ENCODE measurements at places on chromosomes 3 and 15.

- DNase-seq, result no peak
Observed at GRCh38 chr3:138668107-138668506, 59.5 kb downstream of the FAIM start.

- DNase-seq, result no peak
Observed at GRCh38 chr15:46654993-46655392, 1020.2 kb downstream of the SQOR start.

DNA sequence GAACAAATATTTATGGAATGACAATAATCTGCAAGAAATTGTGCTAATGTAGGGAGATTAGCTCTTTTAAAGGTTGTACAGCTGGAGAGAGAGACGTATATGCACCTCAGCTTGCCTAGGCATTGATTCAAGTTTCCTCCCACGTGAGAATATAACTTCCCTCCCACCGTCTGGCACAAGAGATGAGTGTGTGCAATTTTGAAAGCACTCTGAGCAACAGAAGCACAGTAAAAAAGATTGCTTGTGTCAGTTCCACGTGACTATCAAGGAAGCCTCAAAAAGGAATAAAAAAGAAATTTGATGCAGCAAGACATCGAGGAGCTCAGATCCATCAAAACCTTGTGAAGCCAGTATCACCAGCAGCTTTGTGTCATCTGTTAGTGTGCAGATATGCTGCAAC is 435.3 kb downstream of the TUSC7 start:
- no peak for DNase-seq

DNA sequence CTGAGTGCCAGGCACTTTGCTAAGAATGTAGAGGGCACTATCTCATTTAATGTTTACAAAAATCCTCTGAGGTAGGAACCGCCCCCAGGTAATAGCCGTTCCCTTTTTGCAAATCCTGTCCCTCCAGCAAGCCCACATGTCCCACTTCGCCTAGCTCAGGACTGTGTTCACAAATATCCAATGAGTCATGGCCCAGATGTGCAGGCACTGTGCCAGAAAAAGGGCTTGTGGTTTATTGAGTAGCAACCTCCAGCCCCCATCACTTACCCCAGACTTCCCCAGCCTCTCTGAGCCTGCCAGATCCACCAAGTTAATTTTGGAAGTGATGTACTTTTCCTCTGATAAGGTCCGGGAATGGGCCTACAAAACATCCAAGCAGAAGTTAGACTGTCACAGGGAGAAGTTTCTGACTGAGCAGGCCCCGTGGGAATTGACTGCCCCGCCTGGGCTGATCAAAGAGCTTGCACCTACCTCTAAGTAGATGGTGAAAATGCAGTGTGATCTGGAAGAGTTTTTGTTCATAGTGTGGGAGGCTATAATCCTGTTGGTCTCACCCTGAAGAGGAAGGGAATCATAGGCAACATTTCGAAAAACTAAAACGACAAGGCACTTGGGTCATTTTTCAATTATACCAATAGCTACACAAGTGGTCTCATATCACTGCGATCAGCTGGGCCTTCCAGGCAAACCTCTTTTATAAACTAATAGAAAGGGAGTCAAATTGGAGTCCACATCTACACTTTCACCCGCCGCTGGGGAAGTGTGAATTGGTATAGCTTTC is 15.7 kb downstream of the KIF9 start:
- DNase-seq, result no peak

DNA sequence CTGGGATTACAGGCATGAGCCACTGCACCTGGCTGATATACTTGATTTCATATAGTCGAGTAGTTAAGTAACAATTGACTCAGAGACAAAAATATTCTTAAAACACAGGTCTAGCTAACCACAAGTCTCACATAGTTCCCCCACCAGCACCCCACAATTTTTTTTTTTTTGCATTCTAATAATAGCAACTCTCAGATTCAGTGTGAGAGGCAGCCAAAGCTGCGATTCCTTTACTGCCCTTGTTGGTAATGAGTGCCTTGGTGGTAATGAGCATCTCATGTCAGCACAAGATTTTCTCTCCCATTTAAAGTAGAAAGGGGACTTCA is 72.5 kb downstream of the WWTR1 start:
- no peak for DNase-seq

- no peak for DNase-seq
Observed at GRCh38 chr15:84840741-84841429, 23.7 kb downstream of the ALPK3 start.

DNA sequence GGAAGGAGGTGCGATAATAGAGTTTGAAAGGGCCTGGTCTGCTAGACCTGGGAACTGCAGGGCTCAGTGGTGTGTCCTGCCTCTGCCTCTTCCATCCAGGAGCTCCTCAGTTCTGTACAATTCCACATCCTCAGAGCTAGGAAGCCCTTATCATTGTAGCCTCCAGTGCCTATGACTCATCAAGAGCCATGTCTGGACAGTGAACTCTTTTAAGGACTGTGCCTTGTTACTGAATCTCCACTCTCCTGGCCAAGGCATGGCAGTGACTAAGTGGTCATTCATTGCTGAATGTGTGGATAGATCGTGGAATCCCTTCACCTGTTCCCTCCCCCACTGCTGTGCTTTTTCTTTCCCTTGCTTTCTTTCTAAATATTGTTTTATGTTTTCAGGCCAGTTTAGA is 2.9 kb downstream of the TIMP4 start:
- DNase-seq, result no peak

GRCh38 chr15:39904115-39904514 is 16.0 kb downstream of the GPR176 start:
- no peak for DNase-seq

DNA sequence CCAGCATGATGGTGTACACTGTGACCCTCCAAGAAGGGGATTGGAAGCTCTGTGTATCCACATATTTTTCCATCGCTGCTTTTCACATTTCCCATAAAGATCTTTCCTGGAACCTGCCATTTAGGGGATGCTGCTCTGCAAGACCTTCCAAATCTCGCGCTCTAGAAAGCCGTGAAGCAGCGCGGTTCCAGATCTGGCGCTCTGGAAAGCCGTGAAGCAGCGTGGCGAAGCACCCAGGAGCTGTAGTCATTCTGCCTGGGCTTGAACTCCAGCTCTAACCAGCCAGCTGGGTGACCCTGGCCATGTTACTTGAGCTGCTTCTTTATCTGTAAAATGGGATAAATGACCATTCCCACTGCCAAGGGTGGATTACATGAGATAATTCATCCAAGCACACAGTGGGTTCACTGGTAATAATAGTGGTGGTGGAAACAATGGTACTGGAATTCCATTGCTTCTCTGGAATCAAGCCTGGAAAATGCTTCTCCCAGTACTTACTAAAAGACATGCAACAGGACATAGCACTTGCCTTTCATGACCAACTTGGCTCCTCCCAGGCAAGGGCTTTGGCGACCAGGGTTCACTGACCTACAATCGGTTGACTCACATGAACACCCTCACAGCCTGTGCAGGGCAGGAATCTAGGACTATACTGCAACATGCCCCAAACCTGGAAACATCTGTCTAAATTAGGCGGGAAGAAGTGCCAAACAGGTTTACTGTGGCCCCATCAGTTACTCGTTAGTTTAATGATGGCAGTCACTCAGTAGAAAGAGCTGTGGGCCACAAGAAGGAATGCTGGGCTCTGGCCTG is 70.7 kb downstream of the XXYLT1 start:
- DNase-seq, result no peak

DNA sequence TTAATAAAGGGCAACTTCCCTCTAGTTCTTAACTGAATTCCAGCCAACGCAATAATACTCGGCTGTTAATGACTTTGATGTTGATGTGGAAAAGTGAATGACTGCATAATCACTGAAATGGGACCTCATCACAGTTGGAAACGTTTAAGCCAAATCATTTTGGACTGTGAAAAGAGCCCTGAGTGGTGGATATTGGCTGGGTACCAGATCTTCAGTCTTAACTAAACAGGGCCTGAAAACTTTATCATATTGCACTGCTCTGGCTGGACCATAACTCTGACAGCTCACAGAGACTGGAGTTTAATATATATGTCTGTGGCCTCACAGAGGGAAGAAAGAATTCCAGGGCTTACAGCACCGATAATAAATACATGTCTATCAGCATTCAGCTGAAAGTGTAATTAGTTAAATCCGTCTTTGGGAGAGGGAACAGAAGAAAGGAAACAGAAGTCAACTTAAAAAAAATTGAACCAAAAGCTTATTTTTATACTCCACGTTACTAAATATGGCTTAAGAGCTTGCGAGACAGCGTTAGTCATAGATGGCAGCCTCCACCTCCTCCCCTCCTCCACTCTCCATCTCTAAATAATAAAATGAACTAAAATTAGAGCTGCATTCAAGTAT is 222.3 kb upstream of the CDIN1 start:
- no peak for DNase-seq

- DNase-seq, result no peak
Observed at GRCh38 chr15:90866161-90866715, 2.1 kb upstream of the FURIN start.

DNA sequence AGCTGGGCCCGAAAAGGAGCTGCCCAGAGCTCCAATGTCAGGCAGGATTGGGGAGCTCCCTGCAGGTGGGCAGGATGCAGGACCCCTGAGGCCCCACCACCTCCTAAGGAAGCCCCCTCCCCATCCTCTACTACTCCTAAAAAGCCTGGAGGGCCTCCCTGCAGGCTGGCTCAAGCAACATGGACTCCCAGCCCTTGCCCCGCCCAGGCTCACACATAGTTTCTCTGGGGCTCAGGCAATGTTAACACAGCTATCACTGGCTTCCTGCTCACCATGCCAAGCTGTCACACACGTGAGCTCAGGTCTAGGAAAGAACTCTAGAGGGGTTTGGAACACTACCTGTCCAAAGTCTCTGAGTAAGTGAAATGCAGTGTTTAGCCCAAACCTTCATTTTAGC is 65.4 kb upstream of the ZNF148 start:
- DNase-seq, result no peak

DNA sequence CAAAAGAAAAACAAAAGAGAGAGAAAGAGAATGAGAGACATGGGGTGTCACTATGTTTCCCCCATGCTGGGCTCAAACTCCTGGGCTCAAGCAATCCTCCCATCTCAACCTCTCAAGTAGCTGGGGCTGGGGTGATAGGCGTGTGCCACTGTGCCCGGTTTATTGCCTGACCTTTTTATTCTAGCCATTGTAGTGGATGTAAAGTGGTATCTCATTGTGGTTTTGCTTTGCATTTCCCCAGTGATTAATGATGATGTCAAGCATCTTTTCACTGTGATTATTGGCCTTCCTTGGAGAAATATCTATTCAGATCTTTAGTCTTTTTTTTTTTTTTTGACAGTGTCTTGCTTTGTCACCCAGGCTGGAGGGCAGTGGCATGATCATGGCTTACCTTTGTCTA is 37.7 kb upstream of the GK5 start:
- DNase-seq, result no peak

DNA sequence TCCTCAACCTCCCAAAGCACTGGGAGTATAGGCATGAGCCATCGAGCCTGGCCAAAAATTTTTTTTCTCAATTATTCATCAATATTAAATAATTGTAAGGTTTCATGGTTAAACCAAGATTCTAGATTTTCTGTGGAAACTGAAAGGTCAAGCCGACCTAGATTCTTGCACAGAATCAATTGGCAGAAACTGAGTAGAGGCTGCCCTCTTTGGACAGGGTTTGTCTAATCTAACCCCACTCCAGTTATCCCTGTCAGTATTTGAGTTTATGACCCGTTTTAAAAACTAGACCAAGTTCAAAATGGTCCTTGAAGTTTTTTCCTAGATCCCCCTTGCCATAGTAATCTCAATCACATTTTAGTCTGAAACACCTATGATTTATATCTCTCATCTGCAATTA is 8.6 kb upstream of the ADAM10 start:
- no peak for DNase-seq

DNA sequence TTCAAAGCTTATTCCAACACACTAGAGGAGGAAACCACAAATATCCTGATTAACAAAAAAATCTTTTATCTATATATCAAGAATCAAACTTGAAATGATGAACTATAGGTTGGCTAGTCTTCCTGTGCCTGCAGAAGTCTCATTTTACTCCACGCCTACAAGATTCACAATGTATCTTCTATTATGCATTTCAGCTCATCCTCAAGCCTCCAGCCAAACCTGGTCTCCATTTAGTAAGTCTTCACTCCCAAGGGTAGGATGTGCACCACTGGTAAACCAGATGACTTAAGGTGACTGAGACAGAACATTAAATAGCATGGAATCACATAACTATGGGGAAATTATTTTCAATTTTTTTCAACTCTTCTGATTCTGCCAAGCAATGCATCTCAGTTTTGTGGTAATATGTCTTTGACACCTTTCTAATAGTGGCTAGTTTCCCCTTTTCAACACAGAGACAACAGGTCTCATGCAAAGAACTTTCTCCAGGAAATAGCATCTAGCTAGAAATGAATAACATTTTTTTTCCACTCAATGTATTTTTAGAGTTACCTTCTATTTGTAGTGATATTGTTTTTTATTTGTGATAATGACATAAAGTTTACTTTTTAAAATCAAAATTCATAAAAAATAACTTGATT is 166.9 kb downstream of the TNIK start:
- no peak for DNase-seq

DNA sequence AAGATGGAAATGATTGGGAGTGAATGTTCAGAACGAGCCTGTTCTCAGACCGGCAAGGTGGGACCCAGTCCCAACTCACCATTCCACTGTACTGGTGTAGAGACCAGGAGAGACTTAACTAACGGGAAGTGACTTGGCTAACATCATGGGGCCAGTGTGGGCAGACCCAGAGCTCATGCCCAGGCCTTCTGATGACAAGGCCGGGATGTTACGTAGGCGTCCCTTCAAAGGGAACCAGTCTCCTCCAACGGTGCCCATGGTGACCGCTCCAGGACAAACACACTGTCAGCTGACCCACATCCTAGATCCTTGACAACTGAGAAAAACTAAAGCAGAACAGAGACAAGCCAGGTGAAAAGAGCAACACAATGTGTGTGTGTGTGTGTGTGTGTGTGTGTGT is 128.4 kb upstream of the HACD2 start:
- DNase-seq, result no peak

GRCh38 chr3:18735005-18735404 is 309.9 kb upstream of the SATB1 start:
- no peak for DNase-seq

GRCh38 chr3:78455166-78455565 is 1312.6 kb downstream of the ROBO1 start:
- no peak for DNase-seq

DNA sequence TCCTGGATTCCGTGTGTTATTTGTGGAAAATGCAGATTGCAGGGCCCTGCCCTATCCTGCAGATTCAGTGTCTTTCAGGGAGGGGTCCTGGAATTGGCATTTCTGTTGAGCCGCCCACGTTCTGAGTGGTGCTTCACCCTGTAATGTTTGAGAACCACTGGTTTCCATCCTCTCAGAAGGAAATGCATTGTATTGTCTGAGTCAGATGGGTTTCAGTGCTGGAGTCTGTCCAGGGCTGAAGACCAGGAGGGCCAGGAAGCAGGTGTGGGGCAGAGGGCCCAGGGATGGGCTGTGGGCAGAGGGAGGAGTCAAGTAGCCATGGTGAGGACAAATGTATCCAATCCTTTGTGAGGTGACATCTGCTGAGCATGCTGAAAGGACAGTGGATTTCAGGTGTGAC is 123.8 kb downstream of the SV2B start:
- no peak for DNase-seq

- peak; percentile 42 for DNase-seq
Observed at GRCh38 chr15:65083262-65083701, 6.7 kb downstream of the KBTBD13 start.
